ENCODE measurements at places on chromosomes 1 and 21. TPM values are rescaled to one million over a fixed set of nuclear protein-coding genes. Genes with fewer than 3 reads are reported as not detected.
A peak's percentile ranks its signal among the peaks of the same experiment; 100 is the strongest.

GRCh38 chr21:17786071-17786850 is 32.9 kb downstream of the C21orf91 start:
- peak overlapping the region; percentile 85 for H3K27ac ChIP-seq
- peak overlapping the region; percentile 26 for H3K4me3 ChIP-seq
- no peaks in the 10 kb centered on the region for H3K27me3 ChIP-seq
- peaks cover 5% of the 10 kb centered on the region for H3K36me3 ChIP-seq
- no peak for DNase-seq

GRCh38 chr1:1400576-1401456 is 1.7 kb upstream of the CCNL2 start:
- peak overlapping the region; percentile 90 for H3K27ac ChIP-seq
- peak overlapping the region; percentile 92 for H3K4me3 ChIP-seq
- no peaks in the 10 kb centered on the region for H3K27me3 ChIP-seq
- DNase-seq = no peak

DNA sequence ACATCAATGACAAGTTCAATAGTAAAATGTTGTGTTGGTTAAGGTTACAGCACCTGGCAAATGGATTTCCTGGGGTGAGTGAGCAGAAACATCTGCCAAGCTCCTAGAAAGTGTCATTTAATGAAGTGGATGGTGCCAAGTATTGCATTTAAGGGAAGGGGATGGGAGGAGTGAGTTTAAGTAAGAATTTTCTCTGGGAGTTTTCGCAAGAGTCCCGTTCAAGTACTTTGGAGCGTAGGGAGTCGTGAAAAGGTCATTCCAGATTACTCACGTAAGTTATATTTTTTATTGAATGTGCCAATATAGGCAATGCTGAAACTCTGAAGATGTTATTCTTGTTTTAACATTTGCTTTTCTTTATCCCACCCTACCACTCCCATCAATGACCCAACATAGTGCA is 117.4 kb upstream of the RAB3GAP2 start:
- H3K36me3 ChIP-seq = no peaks in the 10 kb centered on the region
- DNase-seq = no peak
- no peak overlapping the region for H3K27ac ChIP-seq
- peaks cover 44% of the 10 kb centered on the region for H3K27me3 ChIP-seq
- no peak overlapping the region for H3K4me3 ChIP-seq

- no peaks in the 10 kb centered on the region for H3K27me3 ChIP-seq
- no peaks in the 10 kb centered on the region for H3K36me3 ChIP-seq
- H3K27ac ChIP-seq = no peak overlapping the region
- no peak for DNase-seq
These were observed 429.0 kb downstream of the NEGR1 start for GRCh38 chr1:71853360-71853759.

DNA sequence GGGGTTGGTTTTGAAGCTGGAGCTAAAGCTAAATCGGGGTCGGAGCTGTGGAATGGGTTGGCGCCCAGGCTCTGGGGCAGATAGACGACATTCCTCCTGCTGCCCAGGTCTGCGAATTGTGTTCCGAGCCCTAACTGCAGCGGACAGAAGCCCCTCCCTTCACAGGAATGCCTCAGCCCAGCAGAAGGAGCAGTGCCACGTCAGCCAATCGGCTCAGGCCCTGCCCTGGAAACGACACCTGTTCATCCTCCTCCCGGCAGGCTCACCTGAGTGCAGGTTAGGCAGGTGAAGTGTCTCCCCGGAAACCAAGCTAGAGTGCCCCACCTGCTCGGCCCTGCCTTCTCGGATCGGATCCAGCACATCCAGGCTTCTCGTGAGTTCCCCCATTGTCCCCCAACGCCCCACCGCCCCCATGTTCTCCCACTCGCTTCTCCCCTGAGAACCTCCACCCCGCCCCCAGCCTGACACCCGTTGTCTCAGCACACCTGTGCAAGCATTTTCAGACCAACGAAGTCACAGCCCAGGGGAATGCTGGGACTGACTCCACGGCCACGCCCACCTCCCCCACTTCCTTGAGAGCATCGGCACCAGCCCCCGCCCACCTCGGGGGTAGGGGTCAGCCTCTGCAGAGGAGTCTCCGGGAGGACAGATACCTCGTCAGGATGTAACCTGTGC is 775 bp downstream of the TMEM125 start:
- peaks cover 11% of the 10 kb centered on the region for H3K4me1 ChIP-seq
- no peak for DNase-seq
- H3K27ac ChIP-seq = peak overlapping the region; percentile 27
- H3K36me3 ChIP-seq = peaks cover 3% of the 10 kb centered on the region

GRCh38 chr1:24299901-24300300 is 19.3 kb upstream of the GRHL3 start:
- no peaks in the 10 kb centered on the region for H3K4me1 ChIP-seq
- no peak overlapping the region for H3K27ac ChIP-seq
- H3K36me3 ChIP-seq = no peaks in the 10 kb centered on the region
- no peak overlapping the region for H3K4me3 ChIP-seq
- DNase-seq = no peak
- H3K27me3 ChIP-seq = peaks cover 62% of the 10 kb centered on the region

Gene RXFP4
- not detected for total RNA-seq

Gene AMY1C
- not detected for total RNA-seq

Gene HS2ST1
- total RNA-seq = 11.7 TPM

DNA sequence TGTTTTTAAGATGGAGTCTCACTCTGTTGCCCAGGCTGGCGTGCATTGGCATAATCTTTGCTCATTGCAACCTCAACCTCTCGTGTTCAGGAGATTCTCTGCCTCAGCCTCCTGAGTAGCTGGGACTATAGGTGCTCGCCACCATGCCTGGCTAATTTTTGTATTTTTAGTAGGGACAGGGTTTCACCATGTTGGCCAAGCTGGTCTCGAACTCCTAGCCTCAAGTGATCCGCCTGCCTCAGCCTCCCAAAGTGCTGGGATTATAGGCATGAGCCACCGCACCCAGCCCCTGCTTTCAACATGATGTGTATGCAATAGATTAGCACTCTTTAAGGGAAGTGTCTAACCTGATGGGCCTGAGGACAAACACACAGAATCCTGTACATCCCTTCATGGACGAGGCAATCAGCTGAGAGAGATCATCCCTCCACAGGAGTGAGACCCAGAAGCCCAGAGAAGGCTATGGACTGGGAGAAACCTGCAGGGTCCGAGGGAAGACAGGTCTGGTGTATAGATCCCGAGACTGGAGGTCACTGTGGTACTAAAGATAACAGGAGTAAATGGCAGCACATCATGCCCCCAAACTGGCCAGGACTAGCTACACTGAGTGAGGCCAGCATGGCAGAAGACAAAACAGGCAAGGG is 5.6 kb upstream of the DEGS1 start:
- no peak overlapping the region for H3K4me3 ChIP-seq
- peaks cover 16% of the 10 kb centered on the region for H3K4me1 ChIP-seq
- no peaks in the 10 kb centered on the region for H3K27me3 ChIP-seq
- no peak for DNase-seq
- H3K36me3 ChIP-seq = peaks cover 3% of the 10 kb centered on the region

DNA sequence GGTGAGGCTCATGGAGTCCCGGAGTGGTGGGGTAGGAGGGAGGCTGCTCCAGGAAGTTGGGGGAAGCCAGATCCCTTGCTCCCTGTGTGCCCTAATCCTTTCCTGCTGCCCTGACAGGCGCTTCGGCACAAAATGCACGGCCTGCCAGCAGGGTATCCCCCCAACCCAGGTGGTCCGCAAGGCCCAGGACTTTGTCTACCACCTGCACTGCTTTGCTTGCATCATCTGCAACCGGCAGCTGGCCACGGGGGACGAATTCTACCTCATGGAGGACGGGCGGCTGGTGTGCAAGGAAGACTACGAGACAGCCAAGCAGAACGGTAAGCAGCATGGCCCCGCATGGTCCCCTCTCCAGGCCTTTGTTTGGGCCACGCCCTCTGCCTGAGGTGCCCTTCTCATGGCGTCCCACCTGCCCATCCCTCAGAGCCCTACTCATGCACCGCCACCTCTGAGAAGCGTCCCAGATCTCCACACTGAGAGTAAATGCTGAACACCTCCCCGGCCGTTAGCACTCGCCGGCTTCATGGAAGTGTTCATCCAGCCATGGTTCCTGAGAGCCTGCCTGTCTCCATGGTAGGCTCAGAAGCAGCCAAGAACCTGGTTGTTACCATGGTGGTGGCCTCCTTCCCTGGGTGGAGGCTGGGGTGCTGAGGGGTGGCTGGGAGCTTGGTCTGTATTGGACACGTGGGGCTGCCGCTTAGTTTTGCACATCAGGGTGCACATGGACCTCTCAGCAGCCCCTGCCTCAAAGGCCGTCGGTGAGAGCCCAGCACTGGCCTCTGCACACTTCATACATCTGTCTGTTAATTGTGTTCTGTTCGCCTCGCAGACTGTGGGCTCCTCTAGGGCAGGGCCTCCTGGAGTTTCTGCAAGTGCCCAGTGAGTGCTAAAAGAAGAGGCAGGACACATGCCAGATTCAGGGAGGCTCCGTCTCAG is 36.5 kb downstream of the LHX4 start:
- H3K27ac ChIP-seq = no peak overlapping the region
- H3K4me1 ChIP-seq = peaks cover 3% of the 10 kb centered on the region
- DNase-seq = no peak
- no peaks in the 10 kb centered on the region for H3K27me3 ChIP-seq
- H3K4me3 ChIP-seq = no peak overlapping the region
- H3K36me3 ChIP-seq = no peaks in the 10 kb centered on the region

Gene FCN3
- not detected for total RNA-seq

Gene NSUN4
- total RNA-seq = 40.0 TPM

- H3K36me3 ChIP-seq = no peaks in the 10 kb centered on the region
- peaks cover 4% of the 10 kb centered on the region for H3K27me3 ChIP-seq
- no peak overlapping the region for H3K27ac ChIP-seq
- no peak overlapping the region for H3K4me3 ChIP-seq
- H3K4me1 ChIP-seq = no peaks in the 10 kb centered on the region
These were observed 4.3 kb upstream of the GPR153 start for GRCh38 chr1:6265151-6265550.

Gene CFHR3
- total RNA-seq = not detected

All from T-helper 17 cell (primary cell).